ENCODE measurements at places on chromosomes 11 and 22. TPM values are rescaled to one million over a fixed set of nuclear protein-coding genes. Genes with fewer than 3 reads are reported as not detected.

DNA sequence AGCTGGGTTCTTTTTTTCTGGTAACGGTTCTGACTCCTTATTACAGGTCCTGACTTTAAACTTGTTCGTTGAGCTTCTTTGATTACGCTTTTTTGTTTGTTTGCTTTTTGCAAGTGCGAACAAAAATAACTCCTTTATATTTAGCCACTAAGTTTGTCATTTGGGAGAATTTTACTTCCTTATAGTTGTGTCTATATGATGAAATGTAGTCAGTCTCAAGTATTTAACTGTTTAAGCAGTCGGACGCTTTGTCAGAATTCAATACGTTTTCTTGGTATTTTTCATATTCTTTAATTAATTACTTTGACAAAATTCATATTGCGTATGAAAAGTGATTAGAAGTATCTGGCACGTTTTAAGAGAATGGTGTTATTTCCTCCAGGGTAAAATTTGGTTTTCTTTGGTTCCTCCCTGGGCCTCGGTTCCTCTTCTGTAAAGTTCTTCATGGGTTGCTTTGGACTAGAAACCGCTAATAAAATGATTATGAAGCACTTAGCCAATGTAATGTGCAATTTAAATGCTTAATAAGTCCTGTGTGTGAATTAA lies 1.3 kb downstream of the CBL start:
- H3K36me3 ChIP-seq = peaks cover 3% of the 10 kb centered on the region
- peak overlapping the region; percentile 99 for H3K4me3 ChIP-seq
- no peaks in the 10 kb centered on the region for H3K27me3 ChIP-seq
- peaks cover 14% of the 10 kb centered on the region for H3K4me1 ChIP-seq

GRCh38 chr11:100687054-100687629 lies at the start of gene ARHGAP42:
TSS of gene ARHGAP42 (plus strand) at chr11:100687288. CDS start at chr11:100687679, 391 bp downstream.
- peaks cover 40% of the 10 kb centered on the region for H3K27me3 ChIP-seq
- H3K27ac ChIP-seq = no peak within 1 kb of the TSS
- peaks cover 11% of the 10 kb centered on the region for H3K4me1 ChIP-seq
- H3K36me3 ChIP-seq = no peaks in the 10 kb centered on the region

- H3K36me3 ChIP-seq = peaks cover 1% of the 10 kb centered on the region
- peaks cover 10% of the 10 kb centered on the region for H3K4me1 ChIP-seq
- no peak for DNase-seq
- H3K27me3 ChIP-seq = peaks cover 10% of the 10 kb centered on the region
Measured at GRCh38 chr22:50304528-50305392, 2.7 kb downstream of the PLXNB2 start.

DNA sequence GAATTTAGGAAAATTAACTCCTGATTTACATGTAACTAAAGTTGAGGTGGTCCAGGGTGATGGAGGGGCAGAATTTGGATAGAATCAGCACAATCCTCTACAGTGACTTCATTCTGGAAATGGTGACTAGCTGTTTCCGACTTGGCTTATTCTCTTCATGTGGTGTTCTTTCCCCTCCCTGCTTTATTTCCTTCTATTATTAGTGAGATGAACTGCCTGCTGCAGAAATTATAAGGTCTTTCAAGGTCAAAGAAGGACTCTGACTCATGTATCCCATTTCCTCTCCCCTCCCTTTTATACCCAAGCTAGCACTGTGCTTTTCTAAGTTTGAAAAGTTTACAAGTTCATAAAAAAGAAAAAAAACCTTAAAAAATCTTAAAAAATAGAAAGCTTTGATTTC lies 12.2 kb upstream of the MRPL17 start:
- H3K4me1 ChIP-seq = peaks cover 17% of the 10 kb centered on the region
- H3K4me3 ChIP-seq = no peak overlapping the region
- no peak for DNase-seq

- DNase-seq = peak; percentile 31
- no peak overlapping the region for H3K4me3 ChIP-seq
- H3K36me3 ChIP-seq = no peaks in the 10 kb centered on the region
- H3K4me1 ChIP-seq = peaks cover 2% of the 10 kb centered on the region
- H3K27ac ChIP-seq = no peak overlapping the region
Measured at GRCh38 chr11:4539603-4540219, 5.3 kb upstream of the OR52M1 start.

DNA sequence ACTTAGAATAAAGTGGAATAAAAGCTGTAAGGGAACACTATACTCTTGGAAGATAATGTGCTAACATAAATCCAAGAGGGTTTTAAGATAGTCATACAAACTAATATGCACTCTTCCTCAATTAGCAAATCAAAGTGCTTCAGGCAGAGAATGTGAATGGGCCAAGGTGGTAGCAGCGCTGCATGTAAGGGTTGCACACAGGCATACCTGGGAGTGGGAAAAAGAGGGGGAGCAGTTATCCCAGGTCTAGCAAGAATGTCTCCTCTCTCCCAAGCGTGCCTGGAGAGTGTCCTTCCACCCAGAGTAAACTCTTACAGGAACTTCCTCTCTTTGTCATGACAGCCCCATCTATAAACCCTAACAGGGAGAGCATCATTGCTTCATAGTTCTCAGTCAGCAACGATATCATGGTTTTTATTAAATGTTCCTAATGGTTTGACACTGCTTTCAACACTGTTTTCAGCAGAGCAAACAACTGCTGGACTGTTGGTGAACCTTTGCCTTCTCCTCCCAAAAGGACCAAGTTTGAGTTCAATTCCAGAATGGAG lies 61.6 kb downstream of the SYTL2 start:
- peak overlapping the region; percentile 62 for H3K4me3 ChIP-seq
- H3K36me3 ChIP-seq = peaks cover 33% of the 10 kb centered on the region
- H3K27me3 ChIP-seq = no peaks in the 10 kb centered on the region

- no peak for DNase-seq
Measured at GRCh38 chr11:132330515-132330914, 960.1 kb downstream of the NTM start.

DNA sequence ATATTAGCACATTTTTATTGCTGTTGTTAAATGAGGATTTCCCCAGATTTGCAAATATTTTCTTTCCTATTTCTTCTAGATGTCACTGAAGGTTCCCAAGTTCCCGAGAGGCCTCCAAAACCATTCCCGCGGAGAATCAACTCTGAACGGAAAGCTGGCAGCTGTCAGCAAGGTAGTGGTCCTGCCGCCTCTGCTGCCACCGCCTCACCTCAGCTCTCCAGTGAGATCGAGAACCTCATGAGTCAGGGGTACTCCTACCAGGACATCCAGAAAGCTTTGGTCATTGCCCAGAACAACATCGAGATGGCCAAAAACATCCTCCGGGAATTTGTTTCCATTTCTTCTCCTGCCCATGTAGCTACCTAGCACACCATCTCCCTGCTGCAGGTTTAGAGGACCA lies 17.5 kb downstream of the MCAM start:
- H3K36me3 ChIP-seq = peaks cover 45% of the 10 kb centered on the region
- H3K4me3 ChIP-seq = no peak overlapping the region
- H3K4me1 ChIP-seq = peaks cover 4% of the 10 kb centered on the region
- no peaks in the 10 kb centered on the region for H3K27me3 ChIP-seq

DNA sequence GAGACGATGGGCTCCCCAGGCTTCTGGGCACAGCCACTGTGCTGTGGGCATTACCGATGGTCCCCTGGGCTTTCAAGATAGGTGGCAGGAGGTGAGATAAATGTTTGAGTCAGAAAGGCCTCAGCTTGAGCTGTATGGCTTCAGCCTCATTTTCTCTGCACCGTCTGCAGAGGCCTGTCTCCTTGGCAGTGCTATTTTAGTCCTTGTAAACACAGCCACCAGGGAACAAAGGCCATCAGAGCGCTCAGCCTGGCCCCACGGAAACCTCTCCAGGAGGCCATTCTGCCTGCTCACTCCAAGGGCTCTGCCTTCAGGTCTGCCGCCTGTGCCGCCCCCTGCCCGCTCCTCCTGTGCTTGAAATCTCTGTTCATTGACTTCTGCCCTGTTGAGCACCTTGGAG lies 1424.9 kb downstream of the TBC1D22A start:
- no peak overlapping the region for H3K4me3 ChIP-seq
- no peaks in the 10 kb centered on the region for H3K36me3 ChIP-seq
- peaks cover 2% of the 10 kb centered on the region for H3K27me3 ChIP-seq
- no peak overlapping the region for H3K27ac ChIP-seq
- H3K4me1 ChIP-seq = peaks cover 4% of the 10 kb centered on the region

DNA sequence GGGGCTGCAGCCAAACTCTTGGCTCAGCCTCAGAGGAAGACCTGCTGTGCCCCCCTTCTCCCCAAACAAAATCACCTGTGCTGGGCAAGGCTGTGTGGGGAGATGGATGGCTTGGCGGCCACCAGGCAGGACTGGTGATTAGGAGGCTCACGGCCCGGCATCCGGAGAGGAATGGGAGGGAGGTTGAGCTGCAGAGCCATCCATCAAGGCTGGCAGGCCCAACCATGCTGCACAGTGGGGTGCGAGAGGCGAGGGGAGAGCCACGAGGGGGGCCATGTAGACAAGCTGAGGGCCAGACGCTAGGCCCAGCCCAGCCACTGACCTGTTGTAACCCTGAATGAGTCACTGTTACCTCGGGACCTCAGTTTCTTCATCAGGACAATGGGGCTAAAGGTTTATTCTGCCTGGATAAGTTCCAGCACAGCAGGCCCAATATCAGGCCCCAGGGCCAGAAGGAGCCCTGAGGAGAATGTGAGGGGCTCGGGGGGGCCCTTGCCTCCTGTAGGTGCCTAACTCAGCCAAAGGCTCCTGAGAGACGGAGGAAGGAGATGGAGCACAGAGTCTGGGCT lies 18.2 kb downstream of the PDE2A start:
- no peak overlapping the region for H3K4me3 ChIP-seq
- H3K36me3 ChIP-seq = no peaks in the 10 kb centered on the region
- peaks cover 2% of the 10 kb centered on the region for H3K27me3 ChIP-seq
- H3K27ac ChIP-seq = no peak overlapping the region
- no peak for DNase-seq
- H3K4me1 ChIP-seq = no peaks in the 10 kb centered on the region

DNA sequence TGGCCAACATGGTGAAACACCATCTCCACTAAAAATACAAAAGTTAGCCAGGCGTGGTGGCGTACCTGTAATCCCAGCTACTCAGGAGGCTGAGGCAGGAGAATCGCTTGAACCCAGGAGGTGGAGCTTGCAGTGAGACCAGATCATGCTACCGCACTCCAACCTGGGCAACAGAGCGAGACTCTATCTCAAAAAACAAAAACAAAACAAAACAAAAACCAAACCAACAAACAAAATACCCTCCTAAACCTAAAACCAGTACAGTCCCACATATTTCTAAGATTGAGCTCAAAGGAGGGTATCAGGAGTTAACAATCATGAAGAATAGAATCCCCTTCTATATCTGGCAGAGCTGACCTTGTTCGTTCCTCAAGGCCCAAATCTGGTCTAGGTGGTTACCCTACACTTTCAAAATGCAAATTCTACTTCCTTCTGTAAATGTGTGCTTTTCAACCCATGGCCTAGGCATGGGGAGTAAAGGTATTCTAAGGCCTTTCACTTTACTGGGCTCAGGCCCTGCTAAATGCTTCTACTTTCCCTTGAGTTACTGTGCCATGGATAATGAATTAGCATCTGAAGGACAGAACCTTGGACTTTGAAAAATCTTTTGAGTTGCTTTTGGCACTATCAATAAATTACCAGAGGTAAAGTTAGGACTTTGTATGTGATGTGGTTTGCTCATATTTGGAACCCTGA lies 10.4 kb upstream of the PPP2R1B start:
- H3K27ac ChIP-seq = no peak overlapping the region
- H3K4me3 ChIP-seq = no peak overlapping the region
- no peak for DNase-seq
- H3K36me3 ChIP-seq = no peaks in the 10 kb centered on the region
- peaks cover 1% of the 10 kb centered on the region for H3K4me1 ChIP-seq
- H3K27me3 ChIP-seq = no peaks in the 10 kb centered on the region

DNA sequence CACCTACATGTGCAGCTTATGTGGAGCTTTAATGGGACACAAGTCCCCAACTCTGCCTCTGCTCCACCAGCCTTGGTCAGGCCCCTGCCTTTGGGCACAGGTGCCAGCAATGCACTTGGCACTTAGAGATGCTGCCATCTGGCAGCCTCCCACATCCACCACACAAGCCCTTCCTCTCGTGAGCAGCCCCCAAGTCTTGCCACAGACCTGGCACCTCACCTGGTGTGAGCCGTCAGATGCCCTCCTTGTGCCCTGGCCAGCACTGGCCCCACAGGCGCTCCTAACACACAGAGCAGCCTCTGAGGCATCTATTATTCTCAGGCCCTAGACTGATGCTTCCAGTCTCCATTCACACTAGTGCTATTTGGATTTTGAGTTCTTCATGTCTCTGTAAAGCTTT lies 24.5 kb upstream of the SERPIND1 start:
- no peak for DNase-seq
- H3K36me3 ChIP-seq = peaks cover 9% of the 10 kb centered on the region
- peaks cover 1% of the 10 kb centered on the region for H3K4me1 ChIP-seq
- no peak overlapping the region for H3K4me3 ChIP-seq

- no peaks in the 10 kb centered on the region for H3K27me3 ChIP-seq
- H3K4me3 ChIP-seq = no peak overlapping the region
- H3K27ac ChIP-seq = no peak overlapping the region
- DNase-seq = no peak
- no peaks in the 10 kb centered on the region for H3K4me1 ChIP-seq
Measured at GRCh38 chr11:50412832-50413231, 380.2 kb downstream of the OR4C45 start.

DNA sequence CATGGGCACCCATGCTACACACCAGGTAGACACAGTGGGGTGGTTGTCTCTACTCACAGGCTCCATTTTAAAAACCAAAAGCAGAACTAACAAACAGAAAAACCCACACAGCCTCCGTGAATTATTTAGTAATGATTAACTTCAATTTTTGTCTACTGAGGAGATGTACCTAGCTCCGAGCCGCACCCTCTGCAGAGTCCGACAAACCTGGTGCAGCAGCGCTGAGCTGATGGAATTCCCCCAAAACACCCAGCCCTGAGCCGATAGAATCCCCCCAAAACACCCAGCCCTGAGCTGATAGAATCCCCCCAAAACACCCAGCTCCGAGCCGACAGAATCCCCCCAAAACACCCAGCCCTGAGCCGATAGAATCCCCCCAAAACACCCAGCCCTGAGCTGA lies 927.0 kb downstream of the BRD1 start:
- no peaks in the 10 kb centered on the region for H3K36me3 ChIP-seq
- H3K4me3 ChIP-seq = no peak overlapping the region

- no peak overlapping the region for H3K4me3 ChIP-seq
- no peaks in the 10 kb centered on the region for H3K36me3 ChIP-seq
- no peaks in the 10 kb centered on the region for H3K4me1 ChIP-seq
- peaks cover 4% of the 10 kb centered on the region for H3K27me3 ChIP-seq
Measured at GRCh38 chr22:43319661-43320486, 23.3 kb downstream of the SCUBE1 start.

GRCh38 chr11:132131047-132131446 lies 760.6 kb downstream of the NTM start:
- no peak overlapping the region for H3K27ac ChIP-seq
- no peaks in the 10 kb centered on the region for H3K27me3 ChIP-seq
- H3K36me3 ChIP-seq = no peaks in the 10 kb centered on the region
- H3K4me1 ChIP-seq = no peaks in the 10 kb centered on the region
- DNase-seq = no peak

OR5B21 gene
- 0.89 TPM for total RNA-seq

PHLDA2 gene
- total RNA-seq = 0.55 TPM

FAM83F gene
- total RNA-seq = 0.20 TPM

NXPE1 gene
- not detected for total RNA-seq

HEPN1 gene
- total RNA-seq = not detected

TMEM45B gene
- total RNA-seq = 0.91 TPM

ANKK1 gene
- total RNA-seq = 2.4 TPM

RAB3IL1 gene
- total RNA-seq = 0.28 TPM

FOLR1 gene
- total RNA-seq = not detected

OR5M8 gene
- total RNA-seq = not detected

APOA5 gene
- total RNA-seq = not detected

SLC3A2 gene
- total RNA-seq = 222 TPM

NR1H3 gene
- total RNA-seq = 11.7 TPM

TSKU gene
- 2.4 TPM for total RNA-seq

MAPK8IP1 gene
- total RNA-seq = 0.86 TPM

SCGB1A1 gene
- total RNA-seq = not detected

Data from activated naive CD8-positive, alpha-beta T cell treated with anti-CD3 and anti-CD28 coated beads, Interleukin-2, amount 10 ng/mL, durations not matched to agents 7 days and 5 days (primary cell).